Epithelial cell of esophagus (primary cell): ENCODE measurements at places on chromosomes 2 and 18.
A peak's percentile ranks its signal among the peaks of the same experiment; 100 is the strongest.

GRCh38 chr2:104885119-104885782 lies 31.3 kb downstream of the POU3F3 start:
- DNase-seq = peak; percentile 2

GRCh38 chr2:188765522-188766470 lies 208.4 kb upstream of the COL3A1 start:
- DNase-seq = peak; percentile 74

DNA sequence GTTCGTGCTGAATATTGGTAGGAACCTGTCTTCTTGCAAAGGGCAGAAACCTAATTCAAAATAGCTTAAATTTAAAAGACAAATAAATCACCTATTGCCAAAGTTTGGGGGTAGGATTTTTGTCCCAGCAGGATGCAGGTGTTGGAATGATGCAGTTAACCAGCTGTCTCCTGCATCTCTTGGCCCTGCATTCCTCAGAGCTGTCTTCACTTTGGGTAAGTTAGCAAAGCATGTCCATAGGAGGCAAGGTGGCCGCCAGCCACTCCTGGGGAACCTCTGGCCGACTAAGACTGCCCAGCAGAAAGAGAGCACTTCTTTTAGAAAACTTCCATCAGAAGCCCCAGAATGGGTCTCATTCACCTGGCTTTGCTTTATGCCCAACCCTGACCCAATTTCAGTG lies 20.5 kb upstream of the NYAP2 start:
- no peak for DNase-seq

- no peak for DNase-seq
These were observed 42.0 kb downstream of the COL5A2 start for GRCh38 chr2:189137519-189137918.

DNA sequence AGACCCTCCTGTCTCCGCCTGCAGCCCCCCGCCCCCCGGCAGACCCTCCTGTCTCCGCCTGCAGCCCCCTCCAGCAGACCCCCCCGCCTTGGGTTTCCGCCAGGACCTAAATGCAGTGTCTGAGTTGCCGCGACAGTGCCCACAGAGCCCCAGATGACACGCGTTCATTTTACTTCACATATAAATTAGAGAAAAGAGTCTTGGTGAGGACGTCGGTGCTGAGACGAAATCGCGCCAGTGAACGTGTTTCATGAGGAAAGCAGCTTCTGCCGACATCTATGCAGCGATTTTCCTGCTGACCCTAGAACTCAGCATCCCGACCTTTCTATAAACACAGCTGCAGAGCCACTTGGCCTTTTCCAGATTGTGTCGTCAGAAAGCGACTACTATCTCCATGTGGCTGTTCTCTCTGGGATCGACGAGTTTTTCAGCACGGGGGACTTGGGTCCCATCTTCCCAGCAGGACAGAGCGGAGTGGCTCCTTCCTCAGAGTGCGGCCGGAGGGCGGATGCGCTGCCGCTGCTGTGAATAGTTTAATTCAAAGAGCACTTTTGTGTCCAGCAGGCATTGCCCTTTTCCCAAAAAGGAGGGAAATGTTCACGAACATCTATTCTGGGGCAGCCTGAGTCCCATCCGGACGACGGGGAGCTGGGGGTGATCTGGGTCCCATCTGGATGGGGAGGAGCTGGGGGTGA lies 136.7 kb downstream of the NFATC1 start:
- DNase-seq = no peak

GRCh38 chr2:223043164-223043941 lies 8.6 kb upstream of the KCNE4 start:
- no peak for DNase-seq

DNA sequence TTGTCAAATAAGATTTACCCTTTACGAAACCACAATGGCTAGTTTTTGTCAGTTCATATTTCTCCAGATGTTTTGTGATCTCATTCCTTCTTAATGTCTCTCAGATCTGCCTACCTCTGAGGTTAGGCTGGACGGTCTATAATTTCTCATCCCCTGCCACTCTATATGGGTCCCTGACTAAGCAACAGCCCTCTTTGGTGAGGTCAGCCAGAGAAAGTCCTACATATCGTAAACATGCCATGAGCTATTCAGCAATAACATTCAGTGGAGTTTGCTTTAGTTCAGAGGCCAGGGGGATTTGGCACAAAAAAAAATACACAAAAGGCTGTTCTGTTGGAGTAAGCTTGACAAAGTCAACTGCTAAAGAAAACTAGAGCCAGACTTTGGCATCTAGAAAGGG lies 192.1 kb upstream of the NCKAP5 start:
- DNase-seq = no peak

GRCh38 chr2:172806493-172806892 lies 70.8 kb downstream of the RAPGEF4 start:
- peak; percentile 56 for DNase-seq

GRCh38 chr18:38940475-38940862 lies 1374.9 kb upstream of the CELF4 start:
- DNase-seq = no peak

DNA sequence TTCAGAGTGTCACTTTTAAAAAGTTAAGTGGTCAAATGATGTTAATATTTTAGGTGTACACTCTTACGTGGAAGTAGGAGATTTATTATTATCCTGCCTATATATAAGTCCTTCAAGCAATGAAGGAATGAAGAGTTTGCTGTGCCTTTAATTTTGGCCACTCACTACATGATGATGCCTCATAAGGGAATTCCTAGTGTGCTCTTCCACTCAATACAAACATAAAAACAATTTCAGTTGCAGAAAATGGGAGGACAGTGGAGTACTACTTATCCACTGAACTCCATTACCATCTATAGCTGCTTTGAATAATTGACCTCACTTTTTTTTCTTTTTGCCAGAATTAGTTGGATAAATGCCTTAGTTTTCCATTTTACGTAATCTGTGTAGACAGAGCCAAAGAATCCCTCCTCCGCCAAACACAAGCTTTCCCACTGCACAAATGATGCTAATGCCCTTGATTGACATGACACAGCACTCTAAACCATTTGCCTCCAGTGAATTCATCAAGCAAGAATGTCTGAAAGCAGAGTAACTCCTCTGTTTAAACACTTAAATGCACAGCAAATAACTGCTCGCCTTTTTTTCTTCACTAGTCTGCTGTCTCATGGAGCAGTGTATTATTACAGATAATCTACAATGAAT lies 751.1 kb upstream of the FANCL start:
- DNase-seq = peak; percentile 1

DNA sequence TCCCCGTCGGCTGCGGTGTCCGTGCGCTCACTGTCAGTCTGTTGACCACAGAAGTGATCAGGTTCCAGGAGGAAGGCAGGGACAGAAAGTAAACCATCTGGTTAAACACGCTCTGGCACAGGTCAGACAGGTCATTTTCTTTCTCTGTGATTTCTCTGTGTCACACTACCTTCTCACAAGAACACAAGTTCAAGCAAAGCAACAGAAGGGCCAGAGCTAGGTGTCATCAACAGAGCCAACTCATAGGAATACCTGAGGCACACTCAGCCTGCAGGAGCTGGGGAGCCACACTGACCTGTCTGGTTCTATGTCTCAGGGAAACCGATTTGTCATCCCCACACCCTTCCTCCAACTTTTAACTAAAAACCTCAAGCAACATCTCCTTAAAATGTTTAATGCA lies 115.1 kb upstream of the ZBTB14 start:
- DNase-seq = peak; percentile 56

GRCh38 chr18:60421356-60422118 lies 49.0 kb upstream of the MC4R start:
- no peak for DNase-seq

- DNase-seq = no peak
These were observed 94.0 kb downstream of the BIRC6 start for GRCh38 chr2:32450851-32451250.

DNA sequence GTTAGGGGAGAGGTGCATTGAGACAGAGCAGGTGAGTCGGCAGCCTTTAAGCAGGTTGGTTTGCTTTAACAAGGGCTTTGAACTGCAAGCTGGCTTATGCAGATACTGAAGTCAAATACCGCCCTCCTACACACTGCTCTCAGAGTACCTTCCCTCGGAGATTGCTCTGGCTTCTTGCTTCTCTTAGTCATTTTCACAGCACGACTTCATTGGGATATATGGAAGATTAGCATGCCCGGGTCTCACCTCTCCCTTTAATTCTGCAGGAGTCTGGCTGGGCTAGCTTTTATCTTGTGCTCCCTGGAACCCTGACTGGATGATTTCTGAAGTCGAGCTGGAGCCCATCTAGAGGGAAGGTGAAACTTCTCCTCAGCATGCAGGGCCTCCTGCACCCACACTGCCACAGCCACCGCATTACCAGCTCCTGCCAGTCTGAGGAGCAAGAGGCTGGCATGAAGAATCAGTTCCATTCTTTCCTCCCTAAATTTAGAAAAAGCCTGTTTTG lies 395.5 kb upstream of the HNRNPA3 start:
- no peak for DNase-seq

- DNase-seq = no peak
These were observed 149.7 kb upstream of the CAPN13 start for GRCh38 chr2:30956995-30957394.

GRCh38 chr2:47890711-47891368 lies 15.5 kb downstream of the FBXO11 start:
- DNase-seq = no peak

- DNase-seq = no peak
These were observed 93.1 kb upstream of the ZFP36L2 start for GRCh38 chr2:43319541-43319940.

DNA sequence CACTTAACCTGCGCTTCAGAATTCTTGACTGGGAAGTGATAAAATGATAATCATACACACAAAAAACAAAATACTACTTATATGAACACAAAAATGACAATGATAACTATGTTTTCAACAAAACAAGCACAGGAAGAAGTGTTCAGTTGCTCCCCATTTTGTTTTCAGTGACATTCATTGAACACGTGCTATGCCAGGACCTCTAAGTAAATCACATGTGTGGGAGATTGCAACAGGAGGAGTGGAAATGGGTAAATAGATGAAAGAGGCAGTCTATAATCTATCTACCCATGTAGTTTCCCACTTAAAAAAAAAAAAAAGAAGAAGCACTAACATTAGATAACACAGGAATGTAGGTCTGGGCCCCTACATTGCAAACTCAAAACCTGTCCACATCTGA lies 183.5 kb upstream of the HNRNPA3 start:
- no peak for DNase-seq

DNA sequence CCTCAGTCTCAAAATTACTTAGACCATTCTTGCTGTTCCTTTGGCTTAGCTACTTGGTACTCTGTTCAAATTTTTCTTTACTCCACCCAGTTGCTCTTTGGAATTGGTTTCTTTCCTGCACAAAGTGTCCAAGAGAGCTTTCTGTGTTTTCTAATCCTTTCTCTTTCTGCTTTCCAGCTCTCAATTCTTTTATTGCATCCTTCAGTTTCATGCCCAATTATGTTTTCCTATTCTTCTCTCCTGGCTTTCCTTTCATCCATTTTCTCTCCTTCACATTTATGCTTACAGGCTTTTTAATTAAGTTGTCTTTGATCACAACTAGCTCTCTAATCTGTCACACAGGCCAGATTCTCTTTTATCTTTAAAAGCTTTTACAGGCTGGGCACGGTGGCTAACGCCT lies 38.2 kb downstream of the UBR3 start:
- DNase-seq = no peak

- no peak for DNase-seq
These were observed 37.7 kb upstream of the TBC1D8 start for GRCh38 chr2:101188683-101189405.

- peak; percentile 62 for DNase-seq
These were observed 145.1 kb downstream of the B3GNT2 start for GRCh38 chr2:62340994-62341484.

- DNase-seq = peak; percentile 67
These were observed 87.1 kb upstream of the MCFD2 start for GRCh38 chr2:47002480-47003381.

GRCh38 chr18:59576541-59577385 lies 120.5 kb downstream of the CCBE1 start:
- peak; percentile 13 for DNase-seq

DNA sequence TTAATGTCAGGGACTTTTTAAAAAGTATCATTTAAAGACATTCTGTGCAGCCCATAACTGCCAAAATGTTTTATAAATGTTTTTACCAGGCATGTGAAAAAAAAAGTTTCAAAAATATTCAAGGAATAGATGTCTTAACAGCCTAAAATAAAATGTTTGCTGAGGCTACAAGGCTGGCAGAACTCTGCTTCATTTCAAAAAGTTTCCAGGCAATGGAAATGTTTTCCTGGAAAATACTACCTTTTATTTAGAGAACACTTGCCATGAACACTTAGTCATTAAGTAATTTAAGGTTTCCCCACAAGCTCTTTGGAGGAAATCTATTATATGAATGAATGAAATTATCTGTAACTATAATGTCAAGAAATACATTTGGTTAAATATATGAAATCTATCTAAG lies 68.8 kb downstream of the THADA start:
- DNase-seq = no peak

- DNase-seq = no peak
These were observed 83.3 kb upstream of the TANK start for GRCh38 chr2:161076936-161077335.

GRCh38 chr2:241482126-241482955 lies 26.0 kb downstream of the STK25 start:
- DNase-seq = no peak

DNA sequence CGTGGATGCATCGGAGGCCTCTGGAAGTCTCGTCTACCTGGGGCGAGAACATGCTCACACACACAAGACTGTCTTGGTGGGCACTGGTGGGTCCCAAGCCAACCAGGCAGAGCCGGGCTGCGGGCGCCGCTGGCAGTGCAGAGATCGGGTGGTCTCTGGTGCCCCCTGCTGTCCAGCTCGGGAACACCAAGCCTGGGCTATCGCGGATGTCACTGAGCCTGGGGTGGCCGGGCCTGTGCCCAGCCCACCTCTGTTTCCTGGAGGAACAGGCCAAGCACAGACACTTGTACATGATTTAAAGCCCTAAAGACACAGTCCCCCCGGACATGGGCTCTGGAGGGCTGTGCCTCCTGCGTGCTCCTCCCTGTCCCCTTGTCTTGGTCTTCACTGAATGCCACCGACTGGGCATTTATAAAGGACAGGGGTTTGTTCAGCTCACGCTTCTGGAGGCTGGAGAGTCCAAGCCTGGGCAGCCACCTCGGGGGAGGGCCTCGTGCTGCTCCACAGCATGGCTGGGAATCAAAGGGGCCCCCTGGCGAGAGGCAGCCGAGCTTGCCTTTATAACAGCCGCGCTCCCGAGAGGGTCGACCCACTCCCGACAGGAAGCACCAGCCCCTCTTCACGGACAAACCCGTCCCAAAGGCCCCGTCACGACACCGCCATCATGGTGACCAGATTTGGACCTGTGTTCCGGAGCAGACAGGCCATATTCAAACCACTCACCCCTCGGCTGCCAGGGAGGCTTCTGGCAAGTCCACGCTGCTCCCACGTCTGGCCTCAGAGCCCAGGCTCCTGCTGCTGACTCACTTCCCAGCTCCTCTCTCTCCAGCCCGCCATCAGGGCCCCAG lies 3.6 kb upstream of the OTOS start:
- peak; percentile 44 for DNase-seq

- DNase-seq = peak; percentile 80
These were observed 15.3 kb downstream of the CHRNA1 start for GRCh38 chr2:174748948-174749347.

DNA sequence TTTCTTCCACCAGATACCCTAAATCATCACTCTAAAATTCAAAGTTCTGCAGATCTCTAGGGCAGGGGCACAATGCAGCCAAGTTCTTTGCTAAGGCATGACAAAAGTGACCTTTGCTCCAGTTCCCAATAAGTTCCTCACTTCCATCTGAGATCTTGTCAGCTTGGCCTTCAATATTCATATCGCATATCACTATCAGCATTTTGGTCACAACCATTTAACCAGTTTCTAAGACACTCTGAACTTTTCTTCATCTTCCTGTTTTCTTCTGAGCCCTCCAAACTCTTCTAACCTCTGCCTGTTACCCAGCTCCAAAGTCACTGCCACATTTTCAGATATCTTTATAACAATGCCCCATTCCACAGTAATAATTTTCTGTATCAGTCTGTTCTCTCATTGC lies 452.6 kb upstream of the TRIB2 start:
- no peak for DNase-seq
